CD4-positive, alpha-beta T cell (primary cell): ENCODE measurements at places on chromosomes 2 and 18. TPM values are rescaled to one million over a fixed set of nuclear protein-coding genes. Genes with fewer than 3 reads are reported as not detected.

SERPINB11 gene
- not detected for total RNA-seq

EN1 gene
- not detected for total RNA-seq

GRCh38 chr2:157245846-157246764 is 11.4 kb upstream of the GALNT5 start:
- no peak for DNase-seq

DNA sequence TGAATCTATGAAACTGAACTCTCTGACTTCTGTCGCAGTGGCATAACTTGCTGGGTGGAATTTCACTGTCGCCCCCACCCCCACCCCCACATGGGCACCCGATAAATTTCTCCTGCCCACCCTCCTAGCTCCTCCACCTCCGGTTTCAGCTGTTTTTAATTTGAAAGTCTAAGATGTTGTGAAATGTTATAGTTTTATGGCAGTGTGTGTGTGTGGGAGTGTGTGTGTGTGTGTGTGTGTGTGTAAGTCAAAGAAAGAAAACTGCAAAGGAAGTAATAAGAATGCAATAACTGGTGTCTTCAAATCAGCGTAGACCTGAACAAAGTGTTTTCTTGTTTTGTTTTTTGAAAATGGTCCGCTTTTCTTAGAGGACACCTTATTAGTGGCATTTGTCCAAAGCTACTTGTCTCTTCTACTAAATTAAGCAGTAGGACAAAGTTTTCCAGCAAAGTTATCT is 388 bp downstream of the DTNA start:
- no peak for DNase-seq
